ENCODE measurements at places on chromosomes 2 and 18. TPM values are rescaled to one million over a fixed set of nuclear protein-coding genes. Genes with fewer than 3 reads are reported as not detected.

The FAP gene
- 3.0 TPM for total RNA-seq

The ALK gene
- total RNA-seq, result 0.36 TPM

The ZEB2 gene
- total RNA-seq, result 92.4 TPM

The TRABD2A gene
- total RNA-seq, result 4.1 TPM

The PAX8 gene
- 160 TPM for total RNA-seq

The LRRC30 gene
- total RNA-seq, result not detected

All from ureter (tissue), 1 donor.